ENCODE measurements at places on chromosomes 6 and 20.

GRCh38 chr6:143970456-143971218 is 37.4 kb downstream of the PLAGL1 start:
- no peak for DNase-seq

- no peak for DNase-seq
These were observed 466.3 kb upstream of the PLCB4 start for GRCh38 chr20:8602389-8603116.

- DNase-seq, result no peak
These were observed 318.7 kb downstream of the DHX35 start for GRCh38 chr20:39280875-39281274.

DNA sequence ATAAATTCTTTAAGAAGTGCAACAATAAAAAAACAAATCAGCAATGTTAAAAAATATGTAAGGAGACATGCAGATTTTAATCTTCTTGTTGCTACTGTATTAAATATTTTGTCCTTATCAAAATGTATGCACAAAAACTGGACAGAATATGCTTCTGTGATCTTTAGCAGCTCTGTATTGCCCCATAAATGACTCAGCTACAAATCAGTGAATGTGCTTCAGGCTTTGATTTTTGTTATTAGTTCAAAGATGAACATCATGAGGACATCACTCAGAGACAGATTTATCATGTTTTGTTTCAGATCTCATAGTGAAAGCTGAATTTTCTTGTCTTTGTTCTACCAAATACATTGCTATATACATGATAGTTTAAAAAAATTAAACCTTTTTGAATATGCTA is 312.4 kb downstream of the GRIK2 start:
- no peak for DNase-seq

DNA sequence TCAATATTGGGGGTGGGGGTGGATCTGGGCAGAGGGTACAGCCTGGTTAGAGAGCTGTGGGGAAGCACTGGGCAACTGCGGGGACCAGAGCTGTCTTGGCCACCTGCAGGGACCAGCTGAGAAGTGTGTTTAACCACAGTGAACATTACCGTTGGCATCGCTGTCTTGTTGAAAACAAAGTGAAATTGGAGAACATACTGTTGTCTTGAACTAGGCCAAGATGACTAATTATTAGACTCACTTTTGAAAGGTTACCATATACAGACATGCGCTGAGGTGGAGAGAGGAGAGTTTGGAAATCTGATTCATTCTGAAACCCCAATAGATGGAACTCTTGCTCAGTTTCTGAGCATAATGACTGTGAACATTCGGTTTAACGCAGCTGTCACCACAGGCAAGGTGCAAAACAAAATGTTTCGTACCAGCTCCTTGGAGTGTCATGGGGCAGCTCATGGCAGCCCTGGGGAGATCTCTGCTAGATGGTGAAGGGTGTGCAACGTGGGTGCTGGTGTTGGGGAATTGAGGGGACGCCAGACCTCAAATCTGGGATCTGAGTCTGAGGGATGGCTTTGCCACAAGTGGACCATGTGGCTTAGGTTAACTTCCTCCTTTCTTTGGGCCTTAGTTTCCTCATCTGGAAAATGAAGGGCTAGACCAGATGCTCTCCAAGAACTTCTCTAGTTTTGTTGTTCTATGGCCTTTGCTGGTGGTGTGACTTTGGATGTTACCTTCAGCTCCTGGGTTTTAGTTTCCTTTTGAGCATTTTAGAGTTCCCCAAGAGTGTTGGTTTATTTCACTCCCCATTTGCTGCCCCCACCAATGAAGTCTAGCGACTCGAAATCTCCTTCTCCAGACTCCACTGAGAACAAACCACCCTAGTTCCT is 24.6 kb upstream of the GTSF1L start:
- no peak for DNase-seq

DNA sequence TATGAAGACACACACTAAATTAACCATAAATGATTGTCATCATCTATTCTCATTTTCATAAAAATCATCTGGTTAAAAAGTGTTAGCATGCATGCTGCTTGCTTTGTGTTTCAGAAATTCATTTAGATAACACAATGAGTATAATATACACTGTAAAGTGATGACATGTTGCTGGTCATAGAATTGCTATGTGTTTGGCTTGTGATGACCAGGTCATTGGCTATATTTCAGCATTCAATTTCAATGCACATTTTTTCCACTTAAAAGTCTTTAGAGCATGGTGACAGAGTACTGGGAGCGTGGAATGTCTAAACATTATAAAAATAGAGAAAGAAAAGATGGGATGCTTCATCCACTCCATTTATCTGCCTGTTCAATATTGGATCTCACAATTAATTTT is 1291.1 kb upstream of the MAP3K7 start:
- DNase-seq, result no peak

DNA sequence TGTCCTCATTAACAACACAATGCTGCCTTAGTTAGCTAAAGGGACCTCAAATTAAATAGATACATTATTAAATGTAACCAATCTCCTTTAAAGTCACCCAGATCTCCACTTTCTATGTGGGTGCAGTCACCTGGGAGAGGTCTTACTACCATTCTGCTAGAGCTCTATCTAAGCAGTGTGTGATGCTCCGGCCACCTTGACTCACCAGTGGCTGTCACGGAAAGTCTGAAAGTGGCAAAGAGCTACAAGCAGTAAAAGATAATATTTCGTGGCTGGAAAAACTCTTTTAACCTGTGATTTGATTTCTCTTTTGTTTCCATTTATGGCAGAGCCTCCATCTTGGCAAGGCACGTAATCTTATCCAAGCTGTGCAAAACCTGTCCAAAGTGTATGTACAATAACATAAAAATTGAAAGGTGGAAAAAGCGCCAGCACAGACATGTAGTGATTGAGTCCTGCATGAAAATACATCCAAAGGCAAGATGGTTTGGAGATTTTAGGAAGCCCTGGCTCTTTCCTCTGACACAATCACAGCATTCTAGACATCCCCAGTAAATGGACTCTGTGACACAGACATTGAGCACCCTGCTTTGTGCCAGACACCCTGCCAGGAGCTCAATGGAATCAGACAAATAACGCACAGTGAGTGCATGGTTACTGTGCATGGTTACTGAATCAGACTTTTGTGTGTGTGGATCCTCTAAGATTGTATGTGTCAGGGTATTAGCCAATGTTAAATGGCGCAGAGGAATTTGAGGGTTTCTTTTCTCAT is 116.6 kb downstream of the ADAT2 start:
- DNase-seq, result no peak
